Stimulated activated CD4-positive, alpha-beta T cell treated with anti-CD3 and anti-CD28 coated beads, TNF-alpha, amount 100 ng/mL, for 1 hour (primary cell): ENCODE measurements at places on chromosomes 2 and 18.

GRCh38 chr2:70144443-70145143 lies 46.2 kb downstream of the C2orf42 start:
- DNase-seq: no peak

GRCh38 chr2:145771525-145771924 lies 1251.6 kb upstream of the ZEB2 start:
- no peak for DNase-seq

DNA sequence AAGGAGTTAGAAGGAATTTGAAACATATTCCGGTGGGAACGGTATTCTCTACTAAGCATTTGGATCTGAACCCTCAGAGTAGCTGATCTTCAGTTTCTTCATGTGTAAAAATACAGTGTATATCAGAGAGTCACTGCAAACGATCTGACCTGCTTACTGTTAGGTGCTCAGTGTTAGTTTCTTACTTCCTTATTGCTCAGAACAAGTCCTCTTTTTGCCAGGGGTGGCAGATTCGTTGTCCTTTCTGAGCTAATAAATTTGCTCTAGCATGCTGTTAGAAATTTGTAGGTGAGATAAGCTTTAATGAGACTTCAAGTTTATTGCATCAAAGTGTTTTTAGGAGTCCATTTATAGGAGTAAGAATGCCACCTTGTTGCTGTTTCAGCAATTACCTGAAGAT lies 15.8 kb downstream of the PLEKHA3 start:
- no peak for DNase-seq

DNA sequence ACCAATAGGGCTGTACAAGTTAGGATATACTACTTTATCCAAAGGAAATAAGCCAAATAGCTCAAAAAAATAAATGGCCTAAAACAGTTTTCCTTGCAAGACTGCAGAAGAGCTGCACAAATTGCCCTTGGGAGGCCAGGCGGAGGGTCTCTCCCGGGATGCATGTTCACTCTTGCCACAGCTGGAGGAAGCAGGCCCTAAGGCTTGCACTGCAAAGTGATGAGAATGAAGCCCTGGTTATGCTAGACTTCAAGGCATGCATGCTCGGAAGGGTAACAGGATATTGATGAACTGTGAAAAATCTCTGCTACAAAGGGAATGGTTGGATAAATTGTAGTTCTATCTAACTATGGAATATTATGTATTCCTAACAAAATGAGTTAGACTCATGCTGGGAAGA lies 27.5 kb upstream of the LDLRAD4 start:
- DNase-seq: no peak

DNA sequence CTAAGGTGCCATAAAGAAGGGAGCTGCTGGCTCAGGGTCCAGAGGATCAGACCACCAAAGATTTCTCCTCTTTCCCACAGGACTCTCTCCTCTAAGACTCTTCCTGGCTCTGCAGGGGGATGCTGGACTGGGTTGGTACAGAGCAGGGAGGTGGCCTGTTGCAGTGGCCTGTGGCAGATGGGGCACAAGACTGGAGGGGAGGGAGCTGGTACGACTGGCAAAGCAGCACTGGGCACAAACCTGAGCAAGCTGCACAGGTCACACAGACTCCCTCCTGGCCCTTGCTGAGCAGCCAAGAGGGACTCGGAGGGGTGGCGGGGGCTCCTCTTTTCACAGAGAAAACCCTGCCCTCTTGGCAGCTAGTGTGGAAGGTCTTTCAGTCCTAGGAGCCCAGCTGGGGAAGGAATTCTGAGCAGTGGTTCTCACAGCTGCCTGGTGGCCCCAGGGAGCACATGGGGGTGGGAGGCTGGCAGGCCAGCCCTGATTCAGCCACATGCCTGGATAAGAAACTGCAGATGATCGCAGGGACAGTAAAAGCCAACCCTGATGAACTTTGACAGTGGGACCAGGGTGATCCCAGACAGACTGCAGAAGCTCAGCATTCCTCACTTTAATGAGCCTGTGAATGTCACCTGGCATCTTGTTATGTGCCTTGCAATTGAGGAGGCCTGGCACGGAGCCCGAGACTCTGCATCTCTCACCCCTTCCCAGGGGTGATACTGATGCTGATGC lies 32.5 kb upstream of the ACAA2 start:
- DNase-seq: no peak

DNA sequence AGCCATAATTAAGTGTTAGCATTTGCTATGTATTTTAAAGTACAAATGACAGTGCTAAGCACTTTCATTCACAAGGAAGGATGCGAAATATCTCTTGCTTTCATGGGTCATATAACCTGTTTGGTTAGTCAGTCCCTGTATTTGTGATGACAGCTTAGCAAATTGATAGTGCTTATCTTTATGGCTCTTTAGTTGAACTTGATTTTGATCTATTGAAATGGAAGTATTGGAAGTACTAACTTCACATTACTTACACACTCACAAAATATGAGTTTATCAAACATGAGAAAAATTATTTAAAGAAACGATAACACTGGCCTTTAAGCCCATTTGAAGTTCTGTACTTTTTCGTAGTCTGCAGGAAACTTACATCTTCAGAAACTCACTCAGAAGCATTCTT lies 97.4 kb upstream of the NEUROD1 start:
- no peak for DNase-seq

DNA sequence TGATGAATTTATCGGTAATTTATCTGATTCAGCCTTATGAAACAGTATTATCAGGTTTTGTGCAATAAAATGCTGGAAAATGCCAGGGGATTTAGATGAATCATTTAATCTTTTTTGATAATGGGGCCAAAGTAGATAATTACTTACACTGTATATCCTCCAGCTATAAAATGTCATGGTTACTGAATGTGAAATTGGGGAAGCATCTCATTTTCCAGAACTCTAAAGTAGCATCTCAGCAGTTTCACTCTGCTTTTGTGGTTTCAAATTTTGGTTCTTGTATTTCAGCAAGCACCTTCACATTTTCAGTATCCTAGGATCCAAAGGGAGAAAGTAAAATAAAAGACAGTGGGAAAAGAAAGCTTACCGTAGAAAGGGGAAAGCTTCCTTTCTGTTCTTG lies 12.8 kb downstream of the ANKRD62 start:
- no peak for DNase-seq

- DNase-seq: no peak
Measured at GRCh38 chr2:144935736-144936135, 415.8 kb upstream of the ZEB2 start.

- no peak for DNase-seq
Measured at GRCh38 chr2:185475914-185476313, 262.7 kb upstream of the FSIP2 start.

DNA sequence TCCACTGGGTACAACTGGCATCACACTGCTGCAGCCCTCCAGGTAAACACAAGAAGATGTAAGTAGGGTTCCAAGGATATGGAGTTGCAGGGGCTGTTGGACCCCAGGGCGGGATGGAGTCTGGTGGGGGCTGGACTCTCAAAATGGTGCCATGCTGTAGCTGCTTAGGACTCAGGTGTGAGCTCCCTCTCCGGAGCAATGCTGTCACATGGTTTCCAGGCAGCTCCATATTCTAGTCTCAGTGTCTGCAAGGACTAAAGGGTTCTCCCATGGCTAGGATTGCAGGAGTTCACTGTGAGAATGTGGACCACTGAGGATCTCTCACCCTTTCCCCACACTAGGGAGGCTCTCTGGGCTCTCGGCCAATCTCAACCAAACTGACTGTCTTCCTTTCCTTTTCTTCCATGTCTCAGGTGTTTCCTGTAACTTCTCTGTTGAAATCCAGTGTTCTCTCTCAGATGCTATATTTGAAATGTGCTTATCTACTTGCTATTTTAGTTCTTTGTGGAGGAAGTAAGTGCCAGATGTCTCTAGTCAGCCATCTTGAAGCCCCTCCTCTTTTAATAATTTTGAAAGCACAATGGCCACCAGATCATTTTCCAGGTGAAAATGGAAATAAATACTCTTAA lies 57.6 kb downstream of the CCNT2 start:
- no peak for DNase-seq

GRCh38 chr2:150271952-150272802 lies 215.3 kb downstream of the RND3 start:
- DNase-seq: no peak

DNA sequence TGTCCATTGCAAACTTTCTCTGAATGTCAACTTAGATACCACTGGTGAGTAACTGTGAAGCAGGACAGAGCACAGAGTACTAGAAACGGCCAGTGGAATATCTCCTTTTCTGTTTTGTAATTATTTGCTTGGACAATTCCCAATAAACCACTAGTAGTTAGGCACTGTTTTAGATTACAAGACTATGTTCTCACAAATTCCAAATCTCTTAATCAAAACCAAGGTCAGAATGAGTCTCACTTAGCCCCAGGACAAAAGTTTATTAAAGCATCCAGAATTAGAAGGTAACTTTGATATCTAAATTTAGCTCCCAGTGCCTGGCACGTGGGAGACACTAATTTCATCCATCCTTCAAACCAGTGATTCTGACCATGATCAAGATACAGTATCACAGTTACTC lies 89.0 kb downstream of the ZNF521 start:
- DNase-seq: no peak

- no peak for DNase-seq
Measured at GRCh38 chr2:177204417-177204816, 8.2 kb upstream of the HNRNPA3 start.

DNA sequence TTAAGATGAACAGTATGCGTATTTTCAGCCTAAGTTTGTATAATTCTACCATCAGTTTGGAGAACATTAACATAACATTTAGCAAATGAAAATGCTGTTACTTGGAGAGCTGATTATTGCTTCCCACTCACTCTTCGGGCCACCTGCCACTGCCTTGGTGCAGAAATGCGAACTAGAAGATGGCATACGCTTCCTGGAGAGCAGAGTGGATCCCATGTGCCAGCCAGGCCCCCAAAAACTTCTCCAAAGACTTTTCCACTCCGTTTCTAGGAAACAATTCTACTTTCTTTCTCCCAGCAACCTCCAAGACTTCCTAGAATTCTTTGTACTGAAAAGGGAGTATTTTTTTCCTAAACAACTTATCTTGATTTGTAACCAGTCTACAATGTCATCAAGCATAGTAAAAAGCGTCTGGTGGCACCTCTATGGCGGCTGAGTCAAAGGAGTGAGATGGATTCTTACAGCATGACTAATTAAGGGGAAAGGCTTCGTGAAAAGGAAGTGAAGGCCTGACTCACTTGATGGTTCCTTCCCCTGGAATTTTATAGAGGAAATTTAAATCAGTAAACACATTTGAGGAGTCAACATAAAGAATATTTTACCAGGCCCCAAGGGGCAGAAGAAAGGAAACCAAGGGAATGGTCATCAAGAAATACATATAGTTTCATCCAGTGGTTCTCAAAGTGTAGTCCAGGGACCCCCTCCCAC lies 36.6 kb downstream of the FEZ2 start:
- no peak for DNase-seq

DNA sequence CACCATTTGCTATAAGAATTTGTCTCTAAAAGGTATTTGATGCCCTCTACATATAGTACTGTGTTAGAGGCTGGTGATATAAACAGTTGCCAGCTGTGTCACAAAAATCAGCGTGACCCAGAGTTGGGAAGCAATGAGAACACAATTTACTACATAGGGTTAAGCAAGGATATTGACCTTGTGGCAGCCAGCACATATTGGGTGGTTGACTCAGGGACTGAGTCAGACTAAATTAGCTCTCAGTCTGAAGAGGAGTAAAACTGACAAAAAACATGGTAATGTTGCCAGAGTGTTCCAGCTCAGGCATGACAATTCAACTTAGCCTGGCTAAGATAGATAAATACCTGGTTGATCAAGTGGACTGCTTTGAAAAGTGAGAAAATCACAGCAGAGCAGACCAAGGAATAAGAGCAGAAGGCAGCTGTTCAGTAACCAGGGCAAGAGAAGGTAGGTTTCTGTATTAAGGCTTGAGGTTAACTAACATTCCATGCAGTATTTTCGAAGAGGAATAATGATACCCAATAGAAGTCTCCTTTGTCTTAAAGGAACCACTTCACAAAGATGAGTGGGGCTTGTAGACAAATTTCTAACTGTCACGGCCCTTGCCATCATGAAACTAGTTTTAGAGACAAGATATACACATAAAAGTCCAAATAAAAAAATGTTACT lies 108.2 kb upstream of the ERBB4 start:
- no peak for DNase-seq

- no peak for DNase-seq
Measured at GRCh38 chr2:108823286-108823685, 36.7 kb downstream of the CCDC138 start.

DNA sequence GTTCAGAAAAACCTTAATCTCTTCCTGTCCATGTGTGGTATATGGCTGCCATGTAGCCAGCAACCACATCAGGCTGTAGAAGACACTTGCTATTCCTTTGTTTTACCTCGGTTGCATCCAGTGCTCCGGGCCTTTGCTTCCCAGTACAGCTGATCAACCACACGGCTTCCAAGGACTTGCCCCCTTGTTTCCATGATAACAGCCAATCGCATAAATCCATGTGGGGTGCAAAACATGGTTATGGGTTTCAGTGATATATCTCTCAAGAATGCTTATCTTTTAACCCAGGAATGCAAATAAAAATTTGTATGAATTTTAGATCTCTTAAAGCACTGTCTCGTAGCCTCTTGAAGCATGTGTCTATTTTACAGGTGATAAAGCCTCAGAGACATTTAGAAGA lies 118.3 kb downstream of the MGAT5 start:
- no peak for DNase-seq

GRCh38 chr2:129803032-129803431 lies 176.4 kb upstream of the RAB6C start:
- DNase-seq: no peak

DNA sequence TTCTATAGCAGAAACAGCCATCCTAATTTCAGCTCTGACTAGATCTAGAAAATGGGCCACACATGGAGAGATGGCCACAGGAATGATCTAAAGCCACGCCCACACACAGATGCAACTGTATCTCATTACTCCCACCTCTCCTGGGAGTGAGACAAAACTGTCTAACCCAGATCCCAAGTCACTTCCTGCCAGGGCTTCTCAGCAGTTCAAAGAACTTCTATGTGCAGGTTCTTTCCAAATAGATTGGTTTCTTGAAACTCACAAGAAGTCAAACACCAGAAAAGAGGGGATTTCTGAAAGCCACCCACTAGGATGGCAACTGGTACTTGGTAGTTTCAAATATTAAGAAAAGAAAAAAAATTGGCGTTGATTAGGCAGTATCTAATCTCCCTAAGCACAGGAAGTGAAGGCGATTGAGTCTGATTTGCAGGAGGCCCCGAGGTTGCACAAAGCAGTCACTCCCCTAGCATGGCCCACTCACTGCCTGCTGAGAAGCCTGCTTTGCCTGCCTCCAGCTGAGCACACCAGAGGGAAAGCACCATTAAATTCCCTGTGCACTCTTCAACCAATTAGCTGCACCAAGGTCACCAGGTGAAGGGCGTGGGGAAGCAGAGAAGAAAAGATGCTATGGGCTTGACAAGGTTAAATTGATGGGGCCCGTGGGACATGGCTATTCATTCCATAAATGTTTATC lies 51.1 kb downstream of the PAPOLG start:
- DNase-seq: no peak

GRCh38 chr2:42009657-42010580 lies 37.9 kb upstream of the PKDCC start:
- DNase-seq: no peak

GRCh38 chr2:85862426-85862825 lies 26.4 kb downstream of the ST3GAL5 start:
- DNase-seq: no peak
